ENCODE measurements at places on chromosomes 5 and 9.
A peak's percentile ranks its signal among the peaks of the same experiment; 100 is the strongest.

DNA sequence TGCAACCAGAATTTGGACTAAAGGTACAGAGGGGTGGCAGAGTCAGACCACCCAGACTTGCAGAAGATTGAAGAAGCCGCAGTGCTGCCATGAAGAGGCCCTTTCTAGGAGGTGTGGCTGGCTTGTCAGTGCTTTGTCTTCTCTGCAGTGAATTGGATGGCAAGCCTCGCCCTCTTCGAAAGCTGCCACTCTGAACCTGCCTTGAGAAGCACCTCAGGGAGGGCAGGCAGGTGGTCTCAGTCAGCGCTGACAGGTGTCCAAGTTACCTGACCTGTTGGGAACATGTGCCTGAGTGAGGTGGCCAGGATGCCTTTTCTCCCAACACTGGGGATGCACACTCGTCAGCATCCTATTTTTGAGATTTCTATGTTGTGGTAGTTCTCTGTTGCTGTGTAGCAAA lies 6.2 kb downstream of the TENT4A start:
- H3K27me3 ChIP-seq, result no peaks in the 10 kb centered on the region
- no peak for DNase-seq
- no peak overlapping the region for H3K27ac ChIP-seq
- peaks cover 59% of the 10 kb centered on the region for H3K4me1 ChIP-seq

DNA sequence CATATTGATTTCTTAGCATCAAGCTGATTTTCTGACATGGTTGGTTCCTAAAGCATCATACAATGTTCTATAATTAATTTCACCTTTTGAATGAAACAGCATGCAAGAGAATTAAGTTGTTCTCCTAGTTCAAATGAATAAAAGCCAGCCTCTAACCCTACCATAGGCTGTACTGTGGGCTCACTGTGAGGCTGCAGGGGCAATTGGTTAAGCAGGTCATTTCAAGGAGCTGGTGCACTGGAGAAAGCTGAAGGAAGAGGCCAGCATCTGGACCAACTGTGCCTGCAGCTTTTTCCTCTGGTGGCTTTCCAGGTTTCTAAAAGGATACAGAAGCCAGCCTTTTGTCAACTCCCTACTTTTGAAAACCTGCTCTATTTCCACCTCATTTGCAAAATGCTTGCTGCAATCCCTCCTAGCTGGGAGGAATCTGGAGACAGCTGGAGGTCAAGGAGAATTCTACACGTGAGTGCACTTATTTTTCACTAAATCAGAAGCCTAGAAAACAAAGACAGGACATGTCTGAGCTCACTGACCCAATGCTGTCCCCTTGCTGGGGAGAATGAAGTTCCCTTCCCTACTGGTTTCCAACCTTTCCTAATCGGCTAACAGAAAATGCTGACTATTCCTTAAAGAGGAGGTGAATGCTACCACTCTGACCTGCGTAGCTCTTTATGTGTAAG lies 158.9 kb downstream of the APBA1 start:
- no peak overlapping the region for H3K4me3 ChIP-seq
- no peaks in the 10 kb centered on the region for H3K4me1 ChIP-seq
- H3K36me3 ChIP-seq, result no peaks in the 10 kb centered on the region
- no peak overlapping the region for H3K27ac ChIP-seq
- H3K27me3 ChIP-seq, result no peaks in the 10 kb centered on the region

DNA sequence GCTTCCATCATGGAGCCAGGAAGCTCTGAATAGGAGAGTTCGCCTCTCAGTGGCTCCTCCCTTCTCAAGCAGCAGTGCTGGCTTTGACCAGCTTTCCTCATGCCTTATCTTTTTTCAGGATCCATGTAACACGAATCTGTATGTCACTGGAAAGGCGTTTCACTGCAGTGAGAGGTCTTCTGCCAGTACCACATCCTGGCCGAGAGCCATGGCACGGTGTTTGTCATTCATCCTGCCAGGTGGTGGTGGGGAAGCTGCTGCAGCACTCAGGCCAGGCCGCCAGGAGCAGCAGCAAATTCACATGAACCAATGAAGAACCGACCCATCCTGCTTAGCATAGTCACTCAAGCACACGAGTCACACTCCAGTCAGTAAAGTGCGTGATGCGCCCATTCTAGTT lies 179.0 kb downstream of the FANCC start:
- no peak overlapping the region for H3K4me3 ChIP-seq
- no peak overlapping the region for H3K27ac ChIP-seq
- no peaks in the 10 kb centered on the region for H3K36me3 ChIP-seq
- no peak for DNase-seq

GRCh38 chr5:34977934-34978613 lies 48.7 kb downstream of the DNAJC21 start:
- no peaks in the 10 kb centered on the region for H3K27me3 ChIP-seq
- H3K4me1 ChIP-seq, result no peaks in the 10 kb centered on the region
- no peaks in the 10 kb centered on the region for H3K36me3 ChIP-seq
- no peak for DNase-seq

DNA sequence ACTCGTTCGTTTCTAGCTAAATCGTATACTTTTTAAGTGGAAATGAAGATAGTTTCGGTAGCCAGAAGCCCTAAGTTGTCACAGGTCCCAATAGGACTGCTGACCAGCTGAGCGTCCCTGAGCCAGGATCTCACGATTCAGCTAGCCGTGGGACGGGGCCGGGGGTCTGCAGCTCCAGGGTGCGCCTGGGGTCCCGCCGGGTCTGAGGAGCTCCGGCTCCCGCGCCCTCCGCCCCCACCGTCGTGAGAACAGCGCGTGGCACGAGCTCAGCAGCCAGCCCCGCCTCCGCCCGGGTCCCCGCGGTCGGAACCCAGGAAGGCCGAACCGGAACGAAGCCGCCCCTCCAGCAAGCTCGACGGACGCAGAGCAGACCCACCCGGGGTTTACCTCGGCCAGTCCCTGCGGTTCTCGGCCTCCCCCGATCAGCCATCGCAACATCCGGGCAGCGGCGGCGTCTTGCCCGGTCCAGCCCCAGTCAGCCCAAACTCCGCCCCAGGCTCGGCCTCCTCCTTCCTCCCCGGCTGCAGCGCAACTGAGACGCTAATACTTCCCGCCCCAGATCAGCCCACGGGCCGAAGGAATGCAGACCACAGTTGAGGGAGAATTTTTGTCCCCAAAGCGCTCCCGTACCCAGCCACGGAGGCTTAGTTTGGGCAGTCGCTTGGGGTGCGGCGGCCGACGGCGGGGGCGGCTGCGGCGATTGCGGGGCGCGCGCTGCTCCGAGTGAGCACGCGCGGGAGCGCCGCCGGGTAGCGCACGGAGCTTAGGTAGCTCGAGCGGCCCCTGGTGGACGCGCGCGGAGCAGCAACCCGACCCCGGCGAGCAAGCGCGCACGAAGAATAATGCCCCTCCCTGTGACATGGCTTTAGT lies at the start of gene WDR41:
Gene WDR41, minus strand, starts transcription at position 534 of the 870 bp plus-strand sequence. Its CDS starts 96 bp downstream, at position 438.
- H3K27ac ChIP-seq, result peak within 1 kb of the TSS; percentile 85
- H3K27me3 ChIP-seq, result no peaks in the 10 kb centered on the region
- peaks cover 5% of the 10 kb centered on the region for H3K4me1 ChIP-seq
- no peaks in the 10 kb centered on the region for H3K36me3 ChIP-seq
- peak; percentile 92 for DNase-seq
- peak within 1 kb of the TSS; percentile 95 for H3K4me3 ChIP-seq

GRCh38 chr9:14895806-14896205 lies 14.4 kb downstream of the FREM1 start:
- DNase-seq, result no peak
- H3K27ac ChIP-seq, result no peak overlapping the region
- H3K4me3 ChIP-seq, result no peak overlapping the region
- no peaks in the 10 kb centered on the region for H3K36me3 ChIP-seq

DNA sequence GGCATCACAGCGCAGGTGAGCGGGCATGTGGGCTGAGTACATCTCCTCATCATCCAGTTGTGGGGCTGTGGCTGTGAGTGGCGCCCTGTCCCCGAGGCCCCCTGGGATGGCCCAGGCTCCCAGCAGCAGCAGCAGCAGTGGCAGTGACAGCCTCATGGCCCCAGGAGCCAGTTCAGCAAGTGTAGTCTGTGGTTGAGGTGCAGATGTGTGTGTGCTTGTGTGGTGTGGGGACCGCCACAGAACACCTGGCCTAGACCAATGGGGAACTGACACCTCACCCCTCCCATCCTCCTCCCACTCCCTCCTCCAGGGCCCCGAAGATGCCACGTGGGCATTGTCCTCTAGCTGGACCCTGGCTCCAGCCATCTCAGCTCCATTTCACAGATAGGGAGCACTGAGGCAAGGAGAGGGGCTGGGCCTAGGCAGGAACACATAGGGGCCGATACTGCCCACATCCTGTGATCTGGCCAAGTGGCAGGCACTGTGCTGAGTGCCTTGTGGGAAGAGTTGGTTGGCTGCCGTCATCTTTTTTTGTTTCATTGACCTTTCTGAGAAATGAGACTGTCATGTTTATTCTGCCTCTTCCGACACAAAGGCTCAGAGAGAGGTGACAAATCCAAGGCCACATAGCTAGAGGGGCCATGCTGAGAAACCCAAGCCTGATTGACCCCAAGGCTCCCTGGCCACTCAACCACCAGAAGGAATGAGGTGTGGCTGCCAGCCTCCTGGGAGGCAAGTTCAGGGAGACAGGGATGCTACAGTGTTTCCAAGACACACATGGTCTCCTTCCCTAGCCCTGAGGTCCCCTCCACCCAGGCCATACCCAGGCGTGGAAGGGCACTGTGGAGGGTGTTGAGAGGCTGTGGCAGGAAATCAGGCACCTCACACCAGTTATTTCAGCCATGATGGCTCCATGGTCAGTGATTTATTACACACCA lies at the start of gene MZB1:
Gene MZB1, minus strand, starts transcription at position 213 of the 938 bp plus-strand sequence. Its CDS starts 57 bp downstream, at position 156.
- H3K36me3 ChIP-seq, result no peaks in the 10 kb centered on the region
- no peaks in the 10 kb centered on the region for H3K27me3 ChIP-seq
- H3K27ac ChIP-seq, result peak within 1 kb of the TSS; percentile 98
- H3K4me1 ChIP-seq, result peaks cover 47% of the 10 kb centered on the region
- H3K4me3 ChIP-seq, result peak within 1 kb of the TSS; percentile 85

DNA sequence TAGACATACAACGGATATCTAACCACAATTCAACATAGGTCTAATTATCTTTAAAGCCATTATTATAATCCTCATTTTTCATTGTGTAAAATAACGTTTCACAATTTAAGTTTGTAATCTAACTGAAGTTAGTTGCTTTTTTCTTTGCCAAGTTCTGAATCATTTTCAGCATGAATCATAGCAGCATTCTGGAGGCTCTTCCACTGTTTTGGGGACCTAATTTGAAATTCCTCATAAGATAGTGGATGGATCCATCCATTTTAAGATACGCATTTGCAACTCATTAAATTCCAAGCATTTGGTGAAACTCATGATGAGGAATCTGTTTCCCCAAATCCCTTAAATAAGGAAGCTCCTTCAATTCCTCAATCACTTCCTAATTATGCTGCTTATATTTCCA lies 447.1 kb upstream of the CDH10 start:
- H3K36me3 ChIP-seq, result no peaks in the 10 kb centered on the region
- H3K27ac ChIP-seq, result no peak overlapping the region
- H3K4me1 ChIP-seq, result peaks cover 12% of the 10 kb centered on the region
- DNase-seq, result no peak
- no peaks in the 10 kb centered on the region for H3K27me3 ChIP-seq

DNA sequence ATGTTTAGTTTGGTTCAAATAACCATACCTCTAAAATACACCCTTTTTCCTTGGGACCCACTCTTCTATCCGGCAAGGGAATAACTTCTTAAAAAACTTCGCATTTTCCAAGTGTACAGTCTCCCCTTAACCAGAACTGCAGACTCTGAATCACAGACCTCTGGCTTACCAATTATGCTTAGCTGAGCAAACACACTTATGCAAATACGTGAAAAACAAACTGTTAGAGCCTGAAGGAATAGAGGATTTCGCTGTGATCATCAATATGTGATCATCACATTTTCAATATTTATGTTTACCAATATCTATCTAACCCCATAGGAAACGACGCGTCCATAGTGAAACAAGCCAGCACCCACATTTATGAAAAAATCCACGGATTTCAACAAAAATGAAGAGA lies 1.3 kb downstream of the LPAR1 start:
- no peaks in the 10 kb centered on the region for H3K36me3 ChIP-seq
- no peaks in the 10 kb centered on the region for H3K27me3 ChIP-seq
- no peak overlapping the region for H3K4me3 ChIP-seq
- H3K27ac ChIP-seq, result no peak overlapping the region
- H3K4me1 ChIP-seq, result no peaks in the 10 kb centered on the region

DNA sequence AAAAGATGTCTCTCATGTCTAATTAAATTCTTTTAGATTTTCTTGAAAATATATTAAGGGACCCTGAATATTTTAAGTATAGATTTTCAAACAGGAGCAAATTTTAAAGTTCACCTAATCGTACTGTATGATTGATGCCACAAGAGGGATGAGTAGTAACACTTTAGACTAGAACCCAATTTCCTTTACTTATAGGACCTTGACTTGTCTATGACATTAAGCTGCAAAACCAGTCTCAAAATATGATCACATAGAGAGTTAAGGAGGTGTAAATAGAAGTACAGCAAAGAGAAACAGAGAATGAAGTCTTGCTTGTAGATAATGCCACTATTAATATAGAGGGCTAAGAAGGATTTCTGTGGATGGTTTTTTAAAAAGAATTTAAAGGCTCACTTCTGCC lies 312.9 kb upstream of the PRR16 start:
- H3K4me1 ChIP-seq, result no peaks in the 10 kb centered on the region
- DNase-seq, result no peak
- no peak overlapping the region for H3K27ac ChIP-seq
- H3K27me3 ChIP-seq, result no peaks in the 10 kb centered on the region
- H3K36me3 ChIP-seq, result no peaks in the 10 kb centered on the region
- no peak overlapping the region for H3K4me3 ChIP-seq

GRCh38 chr5:98334946-98335345 lies 438.5 kb upstream of the RGMB start:
- no peaks in the 10 kb centered on the region for H3K4me1 ChIP-seq
- DNase-seq, result no peak
- no peak overlapping the region for H3K4me3 ChIP-seq
- no peaks in the 10 kb centered on the region for H3K36me3 ChIP-seq
- H3K27ac ChIP-seq, result no peak overlapping the region

GRCh38 chr9:113163001-113163400 lies 12.2 kb downstream of the SLC31A2 start:
- no peak overlapping the region for H3K27ac ChIP-seq
- no peaks in the 10 kb centered on the region for H3K27me3 ChIP-seq
- no peak overlapping the region for H3K4me3 ChIP-seq
- 0 out of 2 replicates have a peak, but pooled peaks cover 5% of the 10 kb centered on the region for H3K36me3 ChIP-seq
- DNase-seq, result no peak

GRCh38 chr9:71179183-71179582 lies 57.8 kb upstream of the TRPM3 start:
- no peak overlapping the region for H3K27ac ChIP-seq
- no peak for DNase-seq
- no peak overlapping the region for H3K4me3 ChIP-seq
- H3K4me1 ChIP-seq, result no peaks in the 10 kb centered on the region

GRCh38 chr9:127525401-127526188 lies 74.3 kb downstream of the LRSAM1 start:
- H3K27me3 ChIP-seq, result no peaks in the 10 kb centered on the region
- no peaks in the 10 kb centered on the region for H3K4me1 ChIP-seq
- H3K36me3 ChIP-seq, result no peaks in the 10 kb centered on the region
- no peak overlapping the region for H3K4me3 ChIP-seq
- H3K27ac ChIP-seq, result no peak overlapping the region
- peak; percentile 25 for DNase-seq

DNA sequence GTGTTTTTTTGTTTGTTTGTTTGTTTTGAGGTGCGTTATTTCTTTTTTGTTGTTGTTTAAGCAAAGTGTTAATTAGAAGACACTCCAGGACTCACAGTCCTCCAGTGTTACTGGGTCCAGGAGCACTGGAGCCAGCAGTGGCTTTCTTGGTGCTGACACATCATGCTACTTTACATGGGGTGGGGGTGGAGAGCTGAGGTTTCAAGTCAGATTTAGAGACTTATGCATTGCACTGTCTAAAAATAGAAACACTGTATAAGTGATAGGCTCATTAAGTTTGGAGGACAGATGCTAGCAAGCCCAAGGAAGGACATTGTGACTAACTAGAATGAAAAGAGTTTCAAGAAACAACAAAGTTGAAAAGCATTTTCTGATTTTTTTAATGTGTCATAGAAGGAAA lies 2209.2 kb downstream of the MAT2B start:
- no peaks in the 10 kb centered on the region for H3K36me3 ChIP-seq
- no peak overlapping the region for H3K4me3 ChIP-seq
- DNase-seq, result peak; percentile 80
- no peak overlapping the region for H3K27ac ChIP-seq

Data from MM.1S (cell line).